ENCODE measurements at places on chromosomes 2 and 18. TPM values are rescaled to one million over a fixed set of nuclear protein-coding genes. Genes with fewer than 3 reads are reported as not detected.

Gene DIPK1C
- total RNA-seq = not detected

Gene GNLY
- not detected for total RNA-seq

Gene ALPI
- total RNA-seq = not detected

Gene D2HGDH
- total RNA-seq = 17.7 TPM

Gene ZNF385B
- 3.4 TPM for total RNA-seq

- peaks cover 38% of the 10 kb centered on the region for H3K4me1 ChIP-seq
- no peak for DNase-seq
- H3K27me3 ChIP-seq = no peaks in the 10 kb centered on the region
- H3K4me3 ChIP-seq = no peak overlapping the region
- H3K36me3 ChIP-seq = peaks cover 2% of the 10 kb centered on the region
- H3K27ac ChIP-seq = peak overlapping the region; percentile 62
These were observed 100.3 kb downstream of the MBP start for GRCh38 chr18:77032181-77032701.
